Testis (tissue), 5 donors: ENCODE measurements at places on chromosomes 7 and 10. TPM values are rescaled to one million over a fixed set of nuclear protein-coding genes. Genes with fewer than 3 reads are reported as not detected.

Gene CPA4
- 0.31 TPM for total RNA-seq

Gene TRPV5
- 2.1 TPM for total RNA-seq

Gene CPA2
- 2.4 TPM for total RNA-seq

Gene PRF1
- 0.55 TPM for total RNA-seq

Gene NANOS1
- 4.4 TPM for total RNA-seq

DNA sequence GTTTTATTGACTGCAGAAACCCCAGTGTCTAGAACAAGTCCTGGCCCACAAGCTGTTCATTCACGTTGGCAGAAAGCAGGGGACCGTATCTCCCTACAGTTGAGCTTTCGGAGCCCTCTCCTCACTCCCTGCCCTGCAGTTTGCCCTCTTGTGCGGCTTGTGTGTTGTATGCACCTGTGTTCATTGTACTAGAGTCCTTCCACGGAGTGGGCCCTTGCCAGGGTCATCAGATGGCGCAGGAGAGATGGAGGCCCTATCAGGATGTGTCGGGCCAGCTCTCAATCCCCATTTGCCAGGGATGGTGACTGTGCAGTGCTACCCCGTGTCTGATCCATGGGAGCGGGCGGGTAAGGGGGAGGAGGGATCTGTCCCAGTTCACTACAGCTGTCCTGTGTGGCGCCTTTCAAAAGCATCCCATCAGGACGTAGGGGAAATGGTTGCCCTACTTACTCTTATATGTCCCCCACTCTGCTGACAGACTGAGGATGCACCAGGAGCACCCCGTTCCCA, 77.4 kb upstream of the PRR15 start:
- no peak for DNase-seq
- H3K4me1 ChIP-seq, result peaks cover 34% of the 10 kb centered on the region
- H3K27ac ChIP-seq, result no peak overlapping the region
- H3K27me3 ChIP-seq, result no peaks in the 10 kb centered on the region

DNA sequence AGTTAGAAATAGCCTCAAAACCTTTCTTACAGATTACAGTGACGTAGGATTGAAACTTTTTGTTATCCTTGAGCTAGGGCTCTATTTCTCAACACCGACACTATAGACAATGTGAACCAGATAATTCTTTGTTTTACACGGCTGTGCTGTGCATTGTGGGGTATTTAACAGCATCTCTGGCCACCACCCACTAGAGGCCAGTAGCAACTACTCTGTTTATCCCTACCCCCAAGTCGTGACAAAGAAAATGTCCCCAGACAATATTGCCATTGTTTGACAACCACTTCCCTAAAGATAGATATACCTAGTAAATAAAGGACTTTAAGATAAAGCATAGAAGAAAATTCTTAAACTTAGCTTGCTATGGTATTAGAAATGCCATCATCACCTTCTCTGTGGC, 359.6 kb downstream of the ARL4A start:
- no peaks in the 10 kb centered on the region for H3K27me3 ChIP-seq
- H3K4me1 ChIP-seq, result no peaks in the 10 kb centered on the region
- no peak overlapping the region for H3K27ac ChIP-seq
- DNase-seq, result no peak
- H3K36me3 ChIP-seq, result no peaks in the 10 kb centered on the region
- no peak overlapping the region for H3K4me3 ChIP-seq

GRCh38 chr7:104950754-104951153, 63.3 kb upstream of the KMT2E start:
- no peaks in the 10 kb centered on the region for H3K27me3 ChIP-seq
- H3K36me3 ChIP-seq, result no peaks in the 10 kb centered on the region
- no peak overlapping the region for H3K4me3 ChIP-seq
- no peak for DNase-seq

DNA sequence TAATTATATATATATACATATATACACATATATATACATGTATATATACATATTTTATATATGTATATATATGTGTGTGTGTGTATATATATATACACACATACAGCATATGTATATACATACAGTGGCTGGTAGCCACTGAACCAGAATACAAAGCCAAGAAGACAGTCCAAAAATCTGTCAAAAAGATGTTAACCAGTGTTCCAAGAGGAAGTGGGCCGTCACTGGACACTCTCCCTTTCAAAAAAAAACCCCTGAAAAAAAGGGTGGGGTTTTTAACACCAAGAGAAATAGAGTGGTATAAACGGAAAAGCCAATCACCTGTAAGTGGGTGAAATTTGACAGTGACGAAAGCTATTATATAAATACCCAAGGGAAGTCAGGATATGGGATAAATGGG, 31.1 kb upstream of the C1GALT1 start:
- DNase-seq, result no peak
- H3K36me3 ChIP-seq, result no peaks in the 10 kb centered on the region
- no peak overlapping the region for H3K4me3 ChIP-seq
- H3K27me3 ChIP-seq, result no peaks in the 10 kb centered on the region
- no peaks in the 10 kb centered on the region for H3K4me1 ChIP-seq

DNA sequence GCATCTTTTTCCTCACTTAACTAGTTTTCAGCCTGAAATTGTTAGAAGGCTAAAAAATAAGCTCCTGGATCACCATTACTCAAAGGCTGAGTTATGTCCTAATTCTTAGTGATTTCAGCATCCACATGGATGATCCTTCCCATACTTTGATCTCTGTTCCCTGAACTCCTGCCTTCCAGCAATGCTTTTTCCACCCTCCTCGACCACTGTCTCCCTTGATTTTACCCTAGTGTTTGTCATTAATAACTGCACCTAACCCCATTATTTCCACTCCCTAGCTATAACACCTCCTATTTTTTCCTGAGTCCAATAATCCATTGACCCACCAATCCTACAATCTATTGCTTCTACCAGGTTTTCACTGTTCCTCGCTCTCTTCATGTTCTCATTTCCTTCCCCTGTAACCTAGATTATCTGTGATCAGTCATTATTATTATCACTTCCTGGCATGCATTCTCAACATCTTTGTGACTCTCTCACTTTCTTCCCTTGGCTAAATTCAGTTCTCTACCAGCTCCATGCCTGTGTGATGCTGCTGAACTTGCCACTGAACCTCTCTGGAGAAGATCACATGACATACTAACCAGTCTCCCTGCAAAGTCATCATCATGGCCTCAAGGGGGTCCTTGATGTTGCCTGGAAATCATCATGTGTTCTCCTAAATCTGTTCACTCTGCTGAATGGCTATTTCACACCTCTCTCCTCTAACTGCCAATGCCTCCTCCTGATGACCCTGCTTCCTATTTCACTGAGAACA, 6.5 kb upstream of the CALU start:
- no peaks in the 10 kb centered on the region for H3K36me3 ChIP-seq
- H3K27ac ChIP-seq, result no peak overlapping the region
- DNase-seq, result no peak
- no peaks in the 10 kb centered on the region for H3K4me1 ChIP-seq
- no peak overlapping the region for H3K4me3 ChIP-seq

DNA sequence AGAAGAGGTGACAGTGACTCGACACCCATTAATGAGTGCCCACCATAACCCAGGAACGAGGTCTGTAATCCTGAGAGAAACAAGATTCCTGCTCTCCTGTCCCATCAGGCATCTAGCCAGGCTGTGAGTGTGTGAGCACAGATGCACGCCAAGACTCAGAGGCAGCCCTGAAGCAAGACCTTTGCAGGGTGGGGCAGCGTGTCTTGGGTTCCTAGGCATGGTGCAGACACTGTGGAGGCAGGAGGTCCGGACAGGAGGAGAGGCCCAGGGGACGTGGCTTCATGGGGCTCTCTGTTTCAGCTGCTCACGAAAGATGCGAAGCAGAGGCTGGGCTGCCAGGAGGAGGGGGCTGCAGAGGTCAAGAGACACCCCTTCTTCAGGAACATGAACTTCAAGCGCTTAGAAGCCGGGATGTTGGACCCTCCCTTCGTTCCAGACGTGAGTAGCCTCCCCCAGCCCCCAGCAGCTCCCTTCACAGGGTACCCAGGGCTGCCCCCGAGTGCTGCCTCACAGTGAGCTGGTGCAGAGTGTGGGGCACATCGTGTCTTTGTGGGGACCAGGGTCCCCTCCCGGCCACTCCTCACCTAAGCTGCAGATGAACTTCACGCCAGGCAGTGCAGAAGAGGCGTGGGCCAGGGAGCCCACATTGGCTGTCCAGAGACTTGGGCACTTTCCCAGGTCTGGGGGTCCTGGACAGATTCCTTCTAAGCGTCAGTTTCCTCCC, 94.5 kb downstream of the RGS10 start:
- H3K4me1 ChIP-seq, result no peaks in the 10 kb centered on the region
- DNase-seq, result no peak
- no peak overlapping the region for H3K4me3 ChIP-seq
- no peaks in the 10 kb centered on the region for H3K36me3 ChIP-seq

DNA sequence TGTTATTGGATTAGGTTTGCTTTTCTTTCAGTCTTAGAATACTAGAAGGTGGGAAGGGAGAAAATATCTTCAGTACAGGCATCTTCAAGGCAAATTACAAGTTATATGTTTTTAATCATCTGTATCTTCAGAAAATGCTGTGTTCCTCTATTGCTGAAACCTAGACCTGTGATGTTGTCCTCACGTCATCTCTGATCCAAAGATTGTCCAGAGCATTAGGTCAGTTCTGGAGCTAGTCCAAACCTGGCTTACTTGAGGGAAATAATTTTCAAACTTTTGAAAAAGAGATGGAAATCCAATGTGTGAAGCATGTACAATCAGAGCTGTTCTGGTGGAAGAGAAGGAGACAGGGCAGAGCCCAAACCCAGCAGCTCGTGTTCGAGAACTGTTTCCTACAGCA, 217.3 kb downstream of the ZEB1 start:
- H3K27ac ChIP-seq, result no peak overlapping the region
- H3K4me3 ChIP-seq, result no peak overlapping the region
- H3K27me3 ChIP-seq, result no peaks in the 10 kb centered on the region
- H3K36me3 ChIP-seq, result no peaks in the 10 kb centered on the region
- DNase-seq, result no peak
- H3K4me1 ChIP-seq, result no peaks in the 10 kb centered on the region

- DNase-seq, result no peak
- no peak overlapping the region for H3K4me3 ChIP-seq
- no peaks in the 10 kb centered on the region for H3K4me1 ChIP-seq
- H3K36me3 ChIP-seq, result no peaks in the 10 kb centered on the region
- H3K27ac ChIP-seq, result no peak overlapping the region
Observed at GRCh38 chr10:14396411-14397048, 65.8 kb upstream of the FRMD4A start.

GRCh38 chr7:19377611-19378344, 232.6 kb upstream of the FERD3L start:
- no peaks in the 10 kb centered on the region for H3K27me3 ChIP-seq
- no peak overlapping the region for H3K27ac ChIP-seq
- no peak overlapping the region for H3K4me3 ChIP-seq
- H3K36me3 ChIP-seq, result no peaks in the 10 kb centered on the region

GRCh38 chr10:115092555-115093285, 445 bp upstream of the ATRNL1 start:
- peak; percentile 69 for DNase-seq
- no peaks in the 10 kb centered on the region for H3K4me1 ChIP-seq

DNA sequence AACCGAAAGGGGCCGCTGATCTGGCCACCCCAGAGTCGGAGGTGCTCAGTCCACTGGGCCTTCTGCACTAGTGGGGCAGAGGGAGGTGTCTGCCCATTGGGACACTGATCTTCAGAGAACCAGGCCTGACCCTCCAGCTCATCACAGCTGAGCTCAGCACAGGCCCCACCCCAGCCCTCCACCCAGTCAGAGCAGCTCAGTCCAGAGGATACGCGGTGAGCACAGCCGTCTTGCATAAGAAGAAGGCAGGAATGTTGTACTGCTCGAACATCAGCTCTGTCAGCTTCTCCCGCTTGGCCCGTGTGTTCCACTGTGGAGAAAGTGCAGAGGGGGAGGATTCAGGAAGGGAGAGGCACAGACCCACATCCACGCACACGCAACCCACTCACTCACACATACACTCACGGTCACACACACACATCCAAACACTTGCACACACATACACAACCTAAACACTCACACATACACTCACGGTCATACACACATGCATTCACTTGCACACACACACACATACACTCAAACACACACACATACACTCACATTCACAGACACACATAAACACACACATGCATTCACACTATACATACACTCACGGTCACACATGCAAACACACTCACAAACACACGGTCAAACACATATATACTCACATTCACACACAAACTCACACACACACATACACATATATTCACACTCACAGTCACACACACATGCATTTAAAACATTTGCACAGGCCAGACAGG, 6.3 kb downstream of the ACTL6B start:
- H3K36me3 ChIP-seq, result no peaks in the 10 kb centered on the region
- no peak overlapping the region for H3K27ac ChIP-seq
- no peak overlapping the region for H3K4me3 ChIP-seq
- H3K27me3 ChIP-seq, result no peaks in the 10 kb centered on the region
- DNase-seq, result no peak

DNA sequence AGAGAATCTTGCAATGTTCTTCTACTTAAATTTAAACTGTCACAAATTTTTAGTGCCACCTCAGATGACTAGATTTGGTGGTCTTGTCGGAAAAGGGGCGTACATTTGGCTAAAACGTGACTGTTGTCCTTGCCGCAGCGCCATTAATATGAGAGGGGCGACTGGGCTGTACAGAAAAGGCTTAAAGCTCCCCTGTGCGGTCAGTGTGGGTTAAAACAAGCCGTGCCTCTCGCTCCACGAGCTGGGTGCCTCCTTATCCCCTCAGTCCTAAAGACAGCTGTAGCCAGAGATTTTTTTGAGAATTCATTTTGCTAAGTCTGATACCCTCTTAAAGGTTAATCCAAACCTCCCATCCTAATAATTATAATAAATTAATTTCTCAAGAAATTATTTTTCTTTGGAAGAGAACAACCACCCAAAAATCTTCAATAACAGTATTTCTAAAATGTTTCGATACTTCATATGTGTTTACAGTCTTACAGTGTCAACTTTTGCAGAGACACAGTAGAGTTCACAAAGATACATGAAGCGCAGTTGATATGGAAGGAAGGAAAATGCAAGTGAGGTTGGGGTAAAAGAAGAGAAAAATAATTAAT, 68.6 kb downstream of the C7orf25 start:
- peak; percentile 61 for DNase-seq
- H3K4me1 ChIP-seq, result no peaks in the 10 kb centered on the region
- no peaks in the 10 kb centered on the region for H3K27me3 ChIP-seq

DNA sequence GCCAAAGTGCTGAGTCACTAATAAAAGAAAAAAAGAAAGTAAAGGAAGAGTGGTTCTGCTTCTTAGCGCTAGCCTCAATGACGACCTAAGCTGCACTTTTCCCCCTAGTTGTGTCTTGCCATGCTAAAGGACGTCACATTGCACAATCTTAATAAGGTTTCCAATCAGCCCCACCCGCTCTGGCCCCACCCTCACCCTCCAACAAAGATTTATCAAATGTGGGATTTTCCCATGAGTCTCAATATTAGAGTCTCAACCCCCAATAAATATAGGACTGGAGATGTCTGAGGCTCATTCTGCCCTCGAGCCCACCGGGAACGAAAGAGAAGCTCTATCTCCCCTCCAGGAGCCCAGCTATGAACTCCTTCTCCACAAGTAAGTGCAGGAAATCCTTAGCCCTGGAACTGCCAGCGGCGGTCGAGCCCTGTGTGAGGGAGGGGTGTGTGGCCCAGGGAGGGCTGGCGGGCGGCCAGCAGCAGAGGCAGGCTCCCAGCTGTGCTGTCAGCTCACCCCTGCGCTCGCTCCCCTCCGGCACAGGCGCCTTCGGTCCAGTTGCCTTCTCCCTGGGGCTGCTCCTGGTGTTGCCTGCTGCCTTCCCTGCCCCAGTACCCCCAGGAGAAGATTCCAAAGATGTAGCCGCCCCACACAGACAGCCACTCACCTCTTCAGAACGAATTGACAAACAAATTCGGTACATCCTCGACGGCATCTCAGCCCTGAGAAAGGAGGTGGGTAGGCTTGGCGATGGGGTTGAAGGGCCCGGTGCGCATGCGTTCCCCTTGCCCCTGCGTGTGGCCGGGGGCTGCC, at the start of gene IL6:
IL6 (plus strand) TSS at position 294 of the 807 bp plus-strand sequence; CDS start at position 357, 63 bp downstream.
- H3K27ac ChIP-seq, result no peak within 1 kb of the TSS
- DNase-seq, result peak; percentile 66
- H3K4me1 ChIP-seq, result peaks cover 14% of the 10 kb centered on the region
- no peaks in the 10 kb centered on the region for H3K27me3 ChIP-seq
- H3K36me3 ChIP-seq, result no peaks in the 10 kb centered on the region
